ENCODE measurements at places on chromosomes 3 and 15. TPM values are rescaled to one million over a fixed set of nuclear protein-coding genes. Genes with fewer than 3 reads are reported as not detected.

GRCh38 chr3:114299421-114299820 lies 5.6 kb downstream of the TIGIT start:
- no peak for DNase-seq

Gene LMAN1L
- 0.04 TPM for total RNA-seq

GRCh38 chr3:149448331-149448831 lies 26.1 kb upstream of the TM4SF4 start:
- no peak for DNase-seq

DNA sequence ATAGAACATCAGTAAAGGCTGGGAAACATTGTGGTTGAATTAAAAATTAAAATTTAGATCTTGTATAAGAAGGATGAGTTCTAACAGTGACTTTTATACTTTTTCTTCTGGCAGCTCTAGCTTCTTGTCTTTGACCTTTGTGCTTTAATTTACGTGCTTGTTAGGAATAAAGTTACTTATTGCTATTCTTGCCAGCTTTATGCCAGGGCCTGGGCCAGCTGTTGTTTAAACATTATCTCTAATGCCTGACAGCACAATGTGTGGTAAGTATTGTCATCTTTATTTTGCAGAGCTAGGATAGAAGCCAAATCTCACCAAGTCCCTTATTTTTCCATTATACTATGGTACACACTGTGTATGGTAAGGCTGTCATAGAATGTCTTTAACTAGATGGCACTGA lies 766.7 kb upstream of the GOLIM4 start:
- DNase-seq: no peak

- DNase-seq: no peak
These were observed 30.7 kb upstream of the SLC24A5 start for GRCh38 chr15:48090115-48090514.

GRCh38 chr3:32391643-32392535 lies at the start of gene CMTM7:
TSS of gene CMTM7 (plus strand) at chr3:32391853. CDS start at chr3:32391907, 54 bp downstream.
- DNase-seq: peak; percentile 82

Gene ELL3
- total RNA-seq: 2.3 TPM

Gene TMEM207
- total RNA-seq: not detected

DNA sequence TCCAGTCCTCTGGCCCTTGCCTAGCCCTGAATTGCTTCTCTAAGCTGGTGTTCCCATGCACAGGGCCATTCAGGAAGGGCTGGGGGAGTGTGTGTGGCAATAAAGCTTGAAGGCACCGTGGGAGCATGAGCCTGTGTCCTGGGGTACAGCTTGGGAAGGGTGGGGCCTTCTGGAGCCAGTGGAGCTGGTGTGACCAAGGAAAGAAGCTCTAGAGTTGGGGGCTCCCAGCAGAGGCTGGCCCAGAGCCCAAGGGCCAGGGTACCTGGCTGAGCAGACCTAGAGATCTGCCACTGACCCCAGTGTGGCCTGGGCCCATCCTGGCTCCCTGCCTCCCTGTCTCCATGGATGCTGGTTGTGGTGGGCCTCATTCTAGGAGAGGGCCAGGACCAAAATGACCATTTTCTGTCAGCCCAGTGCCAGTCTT lies 8.1 kb downstream of the ABTB1 start:
- DNase-seq: no peak

Gene CIDEC
- total RNA-seq: 0.13 TPM

DNA sequence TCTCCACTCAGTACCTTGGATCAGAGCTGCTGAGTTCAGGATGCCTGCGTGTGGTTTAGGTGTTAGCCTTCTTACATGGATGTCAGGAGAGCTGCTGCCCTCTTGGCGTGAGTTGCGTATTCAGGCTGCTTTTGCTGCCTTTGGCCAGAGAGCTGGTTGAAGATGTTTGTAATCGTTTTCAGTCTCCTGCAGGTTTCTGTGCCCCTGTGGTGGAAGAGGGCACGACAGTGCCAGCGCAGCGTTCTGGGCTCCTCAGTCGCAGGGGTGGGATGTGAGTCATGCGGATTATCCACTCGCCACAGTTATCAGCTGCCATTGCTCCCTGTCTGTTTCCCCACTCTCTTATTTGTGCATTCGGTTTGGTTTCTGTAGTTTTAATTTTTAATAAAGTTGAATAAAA lies 7.0 kb upstream of the PODXL2 start:
- no peak for DNase-seq
